ENCODE measurements at places on chromosomes 12 and 14. TPM values are rescaled to one million over a fixed set of nuclear protein-coding genes. Genes with fewer than 3 reads are reported as not detected.

The OVCH1 gene
- total RNA-seq, result 0.51 TPM

The KRT2 gene
- not detected for total RNA-seq

The TMEM132C gene
- under 0.01 TPM for total RNA-seq

The SRRM4 gene
- not detected for total RNA-seq

The MSI1 gene
- under 0.01 TPM for total RNA-seq

The GALNT8 gene
- total RNA-seq, result under 0.01 TPM

GRCh38 chr12:56079723-56080555, at the start of gene ERBB3:
ERBB3 (plus strand) TSS chr12:56080165; CDS start chr12:56080301, 136 bp downstream.
- peak; percentile 87 for DNase-seq

GRCh38 chr12:101863981-101864380, 13.4 kb upstream of the DRAM1 start:
- no peak for DNase-seq

- no peak for DNase-seq
These were observed 12.0 kb downstream of the GNG2 start for GRCh38 chr14:51872396-51872795.

GRCh38 chr12:50660425-50660822, 103.5 kb upstream of the ATF1 start:
- no peak for DNase-seq

DNA sequence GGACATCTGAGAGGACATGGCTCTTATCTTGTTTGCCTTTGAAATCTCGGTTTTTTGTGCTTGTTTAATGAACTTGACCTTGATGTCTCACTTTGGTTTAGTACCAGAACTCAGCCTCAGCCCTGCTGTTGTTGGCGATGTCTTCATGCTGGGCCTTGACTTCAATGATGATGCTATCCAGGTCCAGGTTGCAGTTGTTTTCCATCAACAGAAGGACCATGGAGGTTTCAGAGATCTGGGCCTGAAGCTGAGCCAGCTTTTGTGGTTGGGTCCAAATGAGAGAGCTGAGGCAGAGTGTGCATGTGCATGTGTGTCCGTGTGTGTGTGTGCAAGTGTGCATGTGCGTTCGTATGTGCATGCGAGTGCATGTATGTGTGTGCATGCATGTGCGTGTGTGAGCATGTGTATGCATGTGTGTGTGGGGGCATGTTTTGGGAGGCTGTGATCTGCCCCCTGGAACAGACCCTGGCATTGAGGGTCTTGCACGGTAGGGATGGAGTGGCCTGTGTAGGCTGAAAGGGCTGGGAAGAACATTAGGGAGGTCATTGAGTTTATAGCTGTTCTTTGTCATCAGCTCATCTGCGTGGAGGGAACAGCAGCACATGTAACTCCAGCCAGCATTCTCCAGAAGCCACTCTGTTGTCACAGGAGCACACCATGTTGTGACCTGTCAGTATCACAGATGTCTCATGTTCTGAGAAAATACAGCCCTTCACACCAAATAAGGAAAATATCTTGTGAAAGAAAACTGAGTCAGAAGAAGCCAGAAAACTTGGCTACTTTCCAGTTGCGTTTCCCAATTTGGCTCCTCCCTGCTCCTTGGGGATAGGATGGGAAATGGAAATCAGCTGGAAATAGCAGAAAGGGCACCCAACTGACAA, 10.0 kb upstream of the KRT82 start:
- peak; percentile 93 for DNase-seq

DNA sequence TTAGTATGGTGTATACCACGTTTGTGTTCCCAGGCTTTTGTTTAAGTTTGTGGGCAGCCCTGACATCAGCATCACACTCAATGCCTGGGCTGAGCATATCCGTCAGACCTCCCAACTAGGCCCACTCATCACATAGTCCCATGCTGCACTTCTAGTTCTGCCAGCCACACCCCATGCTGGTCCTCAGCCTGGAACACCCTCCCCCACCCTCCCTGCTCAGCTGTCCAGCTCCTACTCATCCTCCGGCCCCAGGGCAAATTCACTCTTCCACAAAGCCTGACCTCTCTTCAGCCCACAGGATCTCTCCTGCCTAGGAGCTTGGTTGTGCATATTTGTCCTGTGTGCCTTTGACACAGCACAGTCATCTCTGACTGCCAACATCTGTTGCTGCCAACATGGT, 3.9 kb upstream of the ENDOU start:
- DNase-seq, result peak; percentile 29

DNA sequence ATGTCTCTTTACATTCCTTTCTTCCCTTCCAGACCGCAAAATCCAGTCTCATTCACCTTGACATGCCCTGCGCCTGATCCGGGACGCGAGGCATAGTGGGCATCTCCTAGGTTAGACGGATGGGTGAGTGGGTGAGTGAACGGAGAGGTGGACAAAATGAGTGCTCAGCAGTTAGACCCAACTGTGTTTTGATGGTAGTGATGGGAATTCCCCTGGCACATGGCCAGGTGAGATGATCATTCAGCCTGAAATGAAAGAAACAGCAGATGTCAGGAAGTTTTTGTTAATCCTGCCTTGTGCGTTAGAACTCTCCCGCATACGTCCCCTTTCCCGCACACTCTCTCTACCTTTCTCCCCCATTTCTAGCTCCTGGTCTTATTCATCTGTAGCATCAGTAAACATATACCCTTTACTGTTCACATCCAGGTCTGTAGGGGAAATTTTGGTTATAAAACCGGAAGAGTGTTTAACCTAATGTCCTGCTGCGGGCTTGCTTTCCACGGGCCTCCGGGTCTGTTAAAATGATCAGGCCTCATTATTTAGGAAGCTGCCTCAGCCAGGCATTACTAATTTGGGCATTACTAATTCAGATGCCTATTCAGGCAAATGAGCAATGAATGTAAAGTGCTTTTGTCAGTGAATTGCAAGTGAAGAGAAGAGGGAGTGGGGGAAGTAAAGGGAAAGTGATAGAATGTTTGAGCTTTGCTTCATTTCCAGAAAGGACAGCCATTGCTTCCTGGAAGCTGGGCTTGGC, 172.8 kb downstream of the ETV6 start:
- DNase-seq, result peak; percentile 82

DNA sequence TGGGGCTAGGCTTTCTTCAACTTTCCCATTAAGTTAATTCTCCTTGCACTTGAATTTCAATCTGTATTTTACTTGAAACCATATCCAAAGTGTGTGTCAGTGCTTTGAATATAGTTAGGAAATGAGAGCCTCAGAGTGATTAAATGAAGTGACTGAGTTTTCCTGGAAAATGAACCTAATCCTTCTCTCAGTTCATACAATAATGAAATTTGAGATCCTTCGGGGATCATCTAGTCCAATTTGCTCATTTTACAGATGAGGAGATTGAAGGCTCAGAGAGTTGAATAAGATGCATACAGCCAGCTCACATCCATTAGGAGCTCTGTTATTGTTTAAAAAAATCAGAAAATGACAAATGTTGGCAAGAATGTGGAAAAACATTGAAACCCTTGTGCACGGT, 18.3 kb upstream of the TBC1D30 start:
- no peak for DNase-seq

DNA sequence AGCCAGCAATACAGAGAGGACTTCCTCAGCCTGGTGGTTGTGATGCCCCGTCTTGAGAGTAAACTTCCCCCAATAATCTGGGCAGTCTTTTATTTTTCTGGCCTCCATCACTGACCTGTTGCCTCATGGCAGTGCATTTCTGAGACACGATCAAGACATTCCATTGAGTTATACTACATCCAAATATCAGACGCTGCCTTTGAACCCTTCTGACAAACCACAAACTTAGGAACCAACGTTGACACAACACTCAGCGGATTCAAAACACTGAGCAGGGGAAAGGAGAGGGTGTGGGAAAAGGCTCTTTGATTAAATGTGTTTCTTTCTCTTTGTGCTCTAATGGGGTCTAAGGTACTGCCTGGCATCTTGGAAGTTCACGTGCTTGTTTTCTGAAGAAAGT, 100.7 kb upstream of the TBX5 start:
- DNase-seq, result peak; percentile 23

- DNase-seq, result no peak
These were observed 220.8 kb downstream of the ITPR2 start for GRCh38 chr12:26612203-26612602.

- DNase-seq, result peak; percentile 24
These were observed 120.3 kb downstream of the GARIN6 start for GRCh38 chr12:99767809-99768208.

DNA sequence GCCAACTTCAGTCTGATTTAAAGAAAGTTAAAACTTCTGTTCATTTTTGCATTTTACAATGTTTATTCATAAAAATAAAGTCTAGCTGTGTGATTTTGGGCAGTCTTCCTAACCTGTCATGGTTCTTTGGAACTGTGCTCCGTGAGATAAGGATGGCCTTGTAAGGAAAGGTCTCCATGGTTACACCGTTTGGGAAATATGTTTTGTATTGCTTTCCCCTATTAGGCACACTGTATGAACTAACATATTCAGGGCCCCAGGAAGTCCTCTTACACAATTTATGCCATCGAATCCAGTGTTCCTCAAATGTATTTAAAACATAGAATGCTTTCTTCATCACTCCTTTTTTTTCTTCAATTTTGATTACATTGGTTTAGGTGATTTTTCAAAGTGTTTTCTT, 54.5 kb downstream of the APAF1 start:
- DNase-seq, result peak; percentile 46

- no peak for DNase-seq
These were observed 10.6 kb downstream of the TMEM121 start for GRCh38 chr14:105536691-105537579.

- peak; percentile 39 for DNase-seq
These were observed 12.0 kb downstream of the NGDN start for GRCh38 chr14:23481362-23481970.

DNA sequence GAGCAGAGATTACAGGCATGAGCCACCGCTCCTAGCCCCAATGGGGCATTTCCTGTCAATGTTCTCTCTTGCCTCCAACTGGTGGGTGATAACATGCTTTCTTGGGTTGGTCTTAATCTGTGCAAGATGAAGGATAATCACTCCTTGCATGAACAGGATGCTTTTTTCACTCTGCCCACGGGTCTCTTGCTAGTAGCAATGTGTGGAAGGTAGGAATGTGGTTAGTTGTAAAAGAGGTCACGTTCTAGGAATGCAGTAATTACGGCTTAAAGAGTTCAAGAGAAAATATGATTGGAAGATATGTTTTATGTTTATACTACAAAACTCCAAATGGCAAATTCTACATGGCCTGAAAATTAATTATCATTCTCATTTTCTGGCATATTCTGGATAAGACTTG, 10.5 kb downstream of the RNASE10 start:
- no peak for DNase-seq

DNA sequence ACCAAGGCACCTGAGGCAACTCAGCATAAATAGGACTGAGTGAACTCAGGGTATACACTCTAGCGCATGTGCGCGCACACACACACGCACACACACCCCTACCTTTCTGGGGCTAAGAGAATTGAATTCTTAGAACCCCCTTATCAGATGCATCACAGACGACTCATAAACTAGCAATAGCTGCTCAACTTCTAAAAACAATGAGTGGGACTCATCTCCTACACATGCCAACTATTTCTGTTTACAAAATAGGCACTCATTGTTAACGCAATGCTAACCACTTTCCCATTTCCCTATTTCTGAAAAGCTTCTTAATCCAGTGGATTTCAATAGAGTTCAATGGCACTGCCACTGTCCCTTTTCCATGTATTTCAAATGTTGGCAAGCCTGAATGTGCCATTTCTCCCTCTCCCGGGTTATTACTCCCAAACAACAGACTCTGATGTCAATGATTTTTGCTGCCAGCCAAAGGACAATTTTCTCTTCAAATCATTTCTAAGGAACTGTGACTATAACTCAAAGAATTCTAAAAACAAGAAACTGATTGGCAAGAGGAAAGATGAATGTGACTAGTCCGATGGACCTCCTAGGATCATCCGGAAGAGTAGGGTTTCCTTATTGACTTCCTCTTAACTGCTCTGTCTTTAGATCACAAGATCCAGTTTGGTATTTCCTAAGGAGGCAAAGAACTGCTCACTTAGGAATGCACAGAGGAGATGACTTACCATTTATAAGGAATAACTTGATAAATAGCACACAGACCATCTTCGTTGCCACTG, 48.8 kb downstream of the SLC38A1 start:
- DNase-seq, result peak; percentile 92

GRCh38 chr12:31324845-31325523, 966 bp downstream of the SINHCAF start:
- peak; percentile 55 for DNase-seq

- peak; percentile 1 for DNase-seq
These were observed 158.6 kb downstream of the PRIMA1 start for GRCh38 chr14:93629643-93630042.

DNA sequence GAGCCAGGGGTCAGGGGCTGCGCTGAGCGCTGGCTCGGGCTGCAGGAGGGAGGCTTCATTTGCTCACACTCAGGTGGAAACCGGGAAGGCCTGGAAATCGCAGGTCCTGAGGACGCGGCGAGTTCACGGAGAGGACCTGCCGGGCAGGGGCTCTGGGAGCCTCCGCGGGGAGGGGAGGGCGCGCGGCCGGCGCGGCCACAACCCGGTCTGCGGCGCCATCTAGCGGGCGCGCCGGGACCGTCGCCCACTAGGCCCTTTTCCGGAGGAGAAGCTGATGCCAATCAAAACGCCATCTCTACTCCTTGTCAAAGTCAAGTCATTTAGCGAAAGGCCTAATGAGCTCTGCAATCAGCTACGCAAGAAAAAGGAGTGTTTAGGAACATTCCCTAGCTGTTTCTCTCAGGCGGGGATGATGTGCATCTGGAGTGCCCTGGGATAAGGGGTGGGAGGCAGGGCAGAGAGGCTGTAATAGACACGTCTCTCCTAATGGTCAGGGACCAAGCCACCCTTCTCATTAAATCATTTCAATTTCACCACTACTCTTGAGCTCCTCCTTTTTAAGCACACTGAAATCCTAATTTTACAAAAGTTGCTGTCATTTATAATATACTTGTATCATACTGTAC, 885.8 kb upstream of the TMEM132C start:
- no peak for DNase-seq

- no peak for DNase-seq
These were observed 108.7 kb upstream of the SLC38A4 start for GRCh38 chr12:46934374-46935111.

- no peak for DNase-seq
These were observed 108.2 kb upstream of the GPHB5 start for GRCh38 chr14:63426838-63427352.

- no peak for DNase-seq
These were observed 121.8 kb downstream of the SLC38A6 start for GRCh38 chr14:61102549-61103466.

DNA sequence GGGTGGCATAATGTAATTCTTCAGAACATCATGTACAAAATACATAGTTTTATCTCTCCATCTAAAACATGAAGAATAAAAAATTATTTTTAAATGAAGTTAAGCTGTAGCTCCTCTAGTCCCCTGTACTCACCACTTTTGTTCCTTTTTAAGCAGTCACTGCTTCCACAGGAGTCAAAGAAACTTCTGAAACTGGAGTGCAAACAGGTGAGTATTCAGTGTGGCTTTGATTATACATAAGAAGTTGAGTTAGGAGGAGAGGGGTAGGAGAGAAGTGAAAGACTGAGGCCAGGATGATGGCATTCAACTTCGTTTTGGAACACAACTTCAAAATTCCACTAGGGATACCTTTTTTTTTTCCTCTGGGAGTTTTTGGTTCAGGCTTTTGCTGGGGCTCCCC, 131.4 kb upstream of the CNTN1 start:
- no peak for DNase-seq

All from fibroblast of lung (primary cell).